ENCODE measurements at places on chromosomes 2 and 18.
A peak's percentile ranks its signal among the peaks of the same experiment; 100 is the strongest.

DNA sequence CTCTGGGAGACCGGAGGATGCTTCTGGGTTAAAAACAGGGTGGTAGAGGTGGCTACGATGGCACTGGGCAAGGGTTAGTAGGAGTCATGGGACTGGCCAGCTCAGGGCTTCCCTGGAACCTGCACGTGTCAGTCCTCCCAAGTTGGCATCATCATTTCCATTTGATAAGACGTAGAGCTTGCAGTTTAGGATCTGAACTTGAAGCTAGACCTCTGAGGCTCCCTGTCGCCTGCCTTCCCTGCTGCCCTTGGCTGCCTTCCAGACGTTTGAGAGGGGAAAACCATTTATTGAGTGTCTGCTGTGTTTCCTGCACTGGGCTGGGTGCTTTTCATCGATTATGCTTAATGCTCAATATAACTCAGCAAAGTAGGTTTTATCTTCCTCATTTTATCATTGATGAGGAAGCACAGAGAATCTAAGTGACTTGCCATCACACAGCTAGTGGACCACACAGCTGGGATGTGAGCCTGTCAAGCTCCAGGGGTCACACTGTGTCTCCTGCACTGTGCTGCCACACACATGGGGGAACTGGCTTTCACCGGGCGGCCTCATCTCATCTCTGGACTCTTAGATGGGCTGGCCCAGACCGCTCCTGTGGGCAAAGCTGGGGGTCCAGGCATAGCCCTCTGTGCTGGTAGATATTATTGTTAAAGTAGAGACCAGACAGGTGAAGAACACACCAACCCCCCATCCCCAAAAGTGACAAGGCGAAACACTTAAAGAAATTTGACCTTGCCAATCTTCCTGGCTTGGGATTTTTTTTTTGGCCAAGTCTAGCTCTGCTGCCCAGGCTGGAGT, 7.8 kb downstream of the NT5DC4 start:
- no peaks in the 10 kb centered on the region for H3K36me3 ChIP-seq
- no peak overlapping the region for H3K27ac ChIP-seq
- H3K4me1 ChIP-seq, result peaks cover 28% of the 10 kb centered on the region
- H3K27me3 ChIP-seq, result no peaks in the 10 kb centered on the region

DNA sequence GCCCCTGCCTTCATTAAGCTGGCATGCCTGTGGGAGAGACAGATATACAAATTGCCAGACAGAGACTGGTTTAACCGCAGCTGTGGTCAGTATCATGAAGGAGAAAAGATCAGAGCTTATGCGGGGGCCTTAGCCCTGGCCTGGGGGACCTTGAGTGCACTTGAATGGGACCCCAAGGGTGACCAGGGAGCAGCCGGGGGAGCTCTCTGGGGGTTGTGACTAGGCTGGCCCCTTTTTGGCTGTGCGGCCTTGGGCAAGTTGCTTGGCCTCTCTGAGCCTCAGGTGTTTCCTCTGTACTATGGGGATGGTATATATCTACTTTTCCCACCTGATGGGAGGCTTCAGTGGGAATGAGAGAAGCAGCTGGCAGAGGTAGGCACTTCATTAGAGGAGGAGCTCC, 35.7 kb downstream of the INHBB start:
- H3K27me3 ChIP-seq, result peaks cover 2% of the 10 kb centered on the region
- no peak overlapping the region for H3K27ac ChIP-seq
- no peak overlapping the region for H3K4me3 ChIP-seq
- no peaks in the 10 kb centered on the region for H3K4me1 ChIP-seq

DNA sequence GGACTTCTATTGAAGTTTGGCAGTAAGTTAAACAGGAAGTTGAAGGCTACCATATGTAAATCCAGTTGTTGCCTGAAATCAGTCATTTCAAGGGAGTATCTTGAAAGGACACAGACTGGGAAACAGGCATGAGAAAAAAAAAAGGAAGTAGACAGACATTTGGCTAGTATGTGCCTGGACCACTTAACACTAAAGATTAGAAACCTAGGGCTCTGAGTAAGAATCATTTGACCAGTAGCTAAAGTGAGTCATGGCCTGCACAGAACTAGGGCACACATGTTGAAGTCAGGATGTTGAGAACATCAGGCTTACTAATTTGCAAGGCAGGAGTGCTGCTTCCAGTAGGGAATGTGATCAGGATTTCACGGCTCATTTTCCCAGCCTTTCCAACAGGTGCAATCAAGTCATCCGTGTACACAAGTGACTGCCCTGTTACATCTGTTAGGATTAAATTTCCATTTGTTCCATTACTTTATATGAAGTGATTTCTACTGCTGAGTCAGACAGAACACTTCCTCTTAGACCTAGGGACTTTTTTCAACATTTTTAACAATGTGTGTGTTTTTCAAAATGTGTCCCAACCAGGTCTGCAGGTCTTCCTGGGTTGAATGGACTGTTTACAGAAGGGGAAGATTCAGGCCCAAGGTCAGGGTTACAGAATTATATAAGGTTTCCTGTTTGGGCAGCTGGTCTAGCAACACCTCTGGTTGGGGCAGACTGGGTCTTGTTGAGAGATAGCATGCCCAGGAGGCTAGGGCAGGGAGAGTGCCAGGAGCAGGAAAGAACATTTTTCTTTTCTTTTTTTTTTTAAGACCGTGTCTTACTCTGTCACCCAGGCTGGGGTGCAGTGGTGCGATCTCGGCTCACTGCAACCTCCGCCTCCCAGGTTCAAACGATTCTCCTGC, 145.6 kb downstream of the TGIF1 start:
- H3K36me3 ChIP-seq, result no peaks in the 10 kb centered on the region
- peak; percentile 74 for DNase-seq
- H3K4me1 ChIP-seq, result peaks cover 42% of the 10 kb centered on the region
- peak overlapping the region; percentile 37 for H3K4me3 ChIP-seq
- peak overlapping the region; percentile 92 for H3K27ac ChIP-seq
- H3K27me3 ChIP-seq, result no peaks in the 10 kb centered on the region

GRCh38 chr2:157259386-157259785, 1.9 kb downstream of the GALNT5 start:
- H3K36me3 ChIP-seq, result no peaks in the 10 kb centered on the region
- H3K27me3 ChIP-seq, result no peaks in the 10 kb centered on the region
- H3K27ac ChIP-seq, result peak overlapping the region; percentile 87
- DNase-seq, result no peak
- peaks cover 29% of the 10 kb centered on the region for H3K4me1 ChIP-seq

DNA sequence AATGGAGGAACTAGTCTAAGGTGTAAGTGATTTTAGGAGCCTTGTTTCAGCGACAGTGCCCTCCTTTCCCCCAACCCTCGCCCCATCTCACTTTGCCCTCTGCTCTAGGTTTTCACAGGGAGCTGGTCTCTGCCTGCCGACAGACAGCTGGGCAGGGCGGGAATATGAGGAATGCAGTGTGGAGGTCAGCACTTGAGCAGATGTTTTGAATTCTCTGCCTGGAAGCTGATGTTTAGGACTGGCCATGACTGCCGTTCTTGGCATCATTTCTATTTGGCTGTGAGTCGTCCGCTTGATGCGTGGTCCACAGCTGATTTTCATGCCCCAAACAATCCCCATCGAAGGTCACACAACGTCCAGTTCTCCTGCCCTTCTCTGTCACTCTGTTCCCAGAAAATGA, 55.1 kb upstream of the SIX3 start:
- H3K4me3 ChIP-seq, result no peak overlapping the region
- no peak for DNase-seq
- no peaks in the 10 kb centered on the region for H3K36me3 ChIP-seq

DNA sequence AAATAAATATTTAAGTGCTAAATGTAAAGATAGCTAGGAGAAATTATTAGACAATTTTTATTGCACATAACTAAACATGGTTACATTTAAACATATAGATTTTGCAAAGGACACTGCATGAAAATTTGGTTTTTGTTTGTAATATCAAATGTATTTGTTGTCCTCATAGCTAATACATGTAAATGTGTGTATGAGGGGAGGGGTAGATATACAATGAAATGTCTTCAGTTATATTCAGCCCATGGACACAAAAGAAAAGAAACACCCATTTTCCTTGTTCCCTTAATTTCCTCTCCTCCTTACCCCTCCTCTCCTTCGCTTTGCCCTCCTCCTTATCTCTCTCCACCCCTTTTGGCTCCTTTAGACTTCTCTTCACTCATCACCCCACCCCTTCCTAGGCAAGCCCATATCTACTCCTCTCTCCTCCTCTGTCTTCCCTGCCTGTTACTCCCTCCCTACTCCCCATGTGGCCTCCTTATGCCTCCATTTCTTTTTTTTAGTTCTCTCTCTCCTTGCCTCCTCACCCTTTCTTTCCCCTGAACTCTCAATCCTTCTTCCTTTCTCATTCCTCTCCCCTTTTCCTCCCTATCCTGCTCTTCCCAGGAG, 1.4 kb downstream of the COL3A1 start:
- H3K27ac ChIP-seq, result peak overlapping the region; percentile 91
- peak; percentile 58 for DNase-seq
- no peaks in the 10 kb centered on the region for H3K36me3 ChIP-seq

DNA sequence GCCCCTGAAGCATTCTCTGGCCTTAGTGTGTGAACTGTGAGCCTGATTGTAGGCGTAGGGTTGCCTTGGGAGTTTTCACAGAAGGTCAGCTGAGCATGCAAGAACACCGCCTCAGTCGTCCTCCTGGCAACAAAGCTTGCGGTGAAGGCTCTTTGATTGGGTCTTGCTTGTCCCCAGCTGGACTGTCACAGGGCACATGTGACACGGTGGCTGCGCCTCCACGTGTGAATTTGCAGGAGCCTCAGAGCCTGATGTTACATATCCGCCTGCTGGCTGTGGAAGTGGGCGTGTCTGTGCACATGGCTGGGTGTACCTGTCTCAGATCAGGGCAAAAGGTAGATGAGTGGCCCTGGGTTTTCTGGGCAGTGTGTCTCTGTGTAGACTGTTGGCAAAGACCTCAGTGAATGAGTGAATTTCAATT, 228.7 kb downstream of the HAUS1 start:
- no peak overlapping the region for H3K27ac ChIP-seq
- peaks cover 3% of the 10 kb centered on the region for H3K4me1 ChIP-seq
- peak; percentile 14 for DNase-seq
- no peak overlapping the region for H3K4me3 ChIP-seq

DNA sequence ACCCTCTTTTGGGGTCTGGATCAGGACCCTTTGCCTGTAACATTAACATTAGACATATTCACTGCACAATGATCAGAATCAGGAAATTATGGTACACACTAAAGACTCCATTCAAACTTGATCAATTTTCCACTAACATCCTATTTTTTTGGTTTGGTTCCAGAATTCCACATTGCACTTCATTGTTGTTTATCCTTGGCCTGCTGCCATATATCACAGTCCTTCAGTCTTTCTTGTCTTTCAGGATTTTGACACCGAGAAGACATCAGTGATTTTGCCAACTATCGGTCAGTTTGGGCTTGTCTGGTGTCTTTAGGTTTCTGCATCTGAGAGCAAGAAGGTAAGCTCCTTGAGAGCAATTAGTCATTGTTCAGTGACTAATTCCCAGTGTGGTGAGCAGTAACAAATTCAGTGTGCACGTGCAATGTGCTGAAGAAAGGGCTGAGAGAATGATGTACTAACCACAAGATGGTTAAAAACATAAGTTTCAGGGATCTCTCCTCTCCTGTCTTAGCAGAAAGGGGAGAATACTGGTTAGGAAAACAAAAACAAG, 23.5 kb downstream of the MARCHF4 start:
- H3K4me1 ChIP-seq, result no peaks in the 10 kb centered on the region
- DNase-seq, result no peak
- H3K36me3 ChIP-seq, result no peaks in the 10 kb centered on the region
- no peak overlapping the region for H3K27ac ChIP-seq
- no peak overlapping the region for H3K4me3 ChIP-seq
- H3K27me3 ChIP-seq, result peaks cover 22% of the 10 kb centered on the region

DNA sequence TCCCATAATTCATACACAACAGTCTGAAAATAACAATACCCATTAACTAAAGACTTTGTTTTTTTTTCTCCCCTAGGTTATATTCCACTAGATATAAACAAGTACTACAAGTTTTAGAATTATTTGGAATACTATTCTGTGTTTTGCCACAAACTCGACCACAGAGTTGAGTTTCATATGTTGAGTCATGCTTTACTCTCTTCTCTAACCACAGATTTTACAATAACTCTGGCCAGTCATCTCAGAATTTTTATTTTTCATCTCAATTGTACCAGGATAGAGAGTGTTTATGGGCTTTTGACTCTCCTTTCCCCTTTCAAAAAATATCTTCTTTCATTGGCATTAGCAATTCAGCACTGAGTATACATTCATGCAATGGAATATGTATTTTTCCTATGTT, 348.7 kb upstream of the GALNT5 start:
- no peaks in the 10 kb centered on the region for H3K36me3 ChIP-seq
- no peaks in the 10 kb centered on the region for H3K27me3 ChIP-seq
- H3K4me3 ChIP-seq, result no peak overlapping the region
- no peaks in the 10 kb centered on the region for H3K4me1 ChIP-seq

- H3K4me1 ChIP-seq, result no peaks in the 10 kb centered on the region
- H3K36me3 ChIP-seq, result no peaks in the 10 kb centered on the region
- no peaks in the 10 kb centered on the region for H3K27me3 ChIP-seq
- H3K4me3 ChIP-seq, result no peak overlapping the region
Measured at GRCh38 chr18:11500153-11501122, 109.0 kb upstream of the SLC35G4 start.

DNA sequence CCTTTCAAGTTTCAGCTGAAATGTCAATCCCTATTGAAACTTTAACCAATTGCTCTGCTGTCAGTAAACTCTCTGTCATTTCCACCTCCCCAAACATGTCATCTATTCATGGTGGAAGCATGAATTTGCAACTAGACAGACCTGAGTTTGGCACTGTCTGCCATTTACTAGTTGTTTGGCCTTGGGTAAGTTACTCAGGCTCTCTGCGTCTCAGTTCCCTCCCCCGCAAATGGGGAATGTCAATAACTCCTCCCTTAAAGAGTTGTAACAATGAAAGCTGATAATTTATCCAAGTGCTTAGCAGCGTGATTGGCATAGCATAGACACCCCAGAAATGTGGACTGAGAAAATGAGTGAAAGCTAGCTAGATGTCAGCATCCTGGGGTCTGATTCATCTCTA, 73.3 kb upstream of the THOC1 start:
- H3K27ac ChIP-seq, result no peak overlapping the region
- no peak for DNase-seq
- no peaks in the 10 kb centered on the region for H3K27me3 ChIP-seq
- no peaks in the 10 kb centered on the region for H3K4me1 ChIP-seq

GRCh38 chr2:44722026-44722625, 219.4 kb upstream of the SIX3 start:
- H3K27me3 ChIP-seq, result no peaks in the 10 kb centered on the region
- no peak overlapping the region for H3K4me3 ChIP-seq
- no peaks in the 10 kb centered on the region for H3K4me1 ChIP-seq
- H3K36me3 ChIP-seq, result no peaks in the 10 kb centered on the region

GRCh38 chr2:492178-492577, 185.0 kb downstream of the TMEM18 start:
- H3K27me3 ChIP-seq, result no peaks in the 10 kb centered on the region
- no peaks in the 10 kb centered on the region for H3K36me3 ChIP-seq
- no peaks in the 10 kb centered on the region for H3K4me1 ChIP-seq
- no peak overlapping the region for H3K4me3 ChIP-seq
- no peak for DNase-seq
- no peak overlapping the region for H3K27ac ChIP-seq

- H3K27ac ChIP-seq, result no peak overlapping the region
- peak; percentile 63 for DNase-seq
- H3K4me1 ChIP-seq, result no peaks in the 10 kb centered on the region
- no peak overlapping the region for H3K4me3 ChIP-seq
- peaks cover 7% of the 10 kb centered on the region for H3K36me3 ChIP-seq
Measured at GRCh38 chr2:206800506-206801417, 35.4 kb downstream of the FASTKD2 start.

- H3K27ac ChIP-seq, result no peak overlapping the region
- H3K27me3 ChIP-seq, result no peaks in the 10 kb centered on the region
- no peak for DNase-seq
- H3K36me3 ChIP-seq, result peaks cover 14% of the 10 kb centered on the region
- no peak overlapping the region for H3K4me3 ChIP-seq
Measured at GRCh38 chr2:96241227-96241626, 24.6 kb downstream of the TMEM127 start.
